ENCODE measurements at places on chromosomes 1 and 21.
A peak's percentile ranks its signal among the peaks of the same experiment; 100 is the strongest.

DNA sequence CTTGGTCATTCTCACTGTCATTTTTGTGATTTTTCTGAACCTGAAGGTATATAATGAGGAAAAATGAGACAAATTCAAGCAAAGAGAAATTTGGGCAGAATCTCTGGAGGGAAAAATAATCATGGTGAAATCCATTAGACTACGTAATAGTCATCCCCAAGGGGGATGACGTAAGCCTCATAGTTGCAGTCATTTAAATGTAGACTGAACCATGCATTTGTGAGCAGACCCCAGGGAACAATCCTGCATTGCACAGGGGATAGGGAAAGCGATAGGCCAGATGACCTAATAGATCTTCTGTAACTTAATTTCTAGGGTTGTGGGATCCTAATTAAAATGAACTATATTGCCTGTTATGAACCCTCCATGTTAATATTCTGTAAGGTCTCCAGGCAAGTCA lies 167.4 kb upstream of the C1orf21 start:
- no peak for DNase-seq

- DNase-seq, result no peak
Observed at GRCh38 chr1:99603699-99604560, 42.0 kb upstream of the PALMD start.

DNA sequence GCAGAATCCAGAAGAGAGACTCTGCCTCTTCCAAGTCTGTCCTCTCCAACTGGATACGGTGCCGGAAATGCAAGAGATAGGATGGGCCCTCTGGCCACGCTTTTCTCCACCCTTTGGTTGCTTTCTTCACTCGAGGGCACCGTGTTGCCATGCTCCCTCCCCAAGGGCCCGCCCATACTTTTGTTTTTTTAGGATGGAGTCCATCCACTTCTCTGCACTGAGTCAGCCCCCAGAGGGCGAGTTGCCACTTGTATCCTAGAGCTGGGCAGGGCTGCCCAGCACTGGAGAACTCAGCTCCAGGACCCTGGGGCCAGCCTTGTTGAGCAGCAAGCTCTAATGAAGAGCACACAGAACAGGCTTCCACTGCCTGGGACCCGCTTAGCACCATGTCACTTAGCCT lies 25.5 kb downstream of the IFNGR2 start:
- DNase-seq, result no peak

GRCh38 chr1:85407746-85408377 lies 57.1 kb downstream of the DDAH1 start:
- no peak for DNase-seq

GRCh38 chr1:174197088-174197487 lies 37.8 kb downstream of the RABGAP1L start:
- DNase-seq, result no peak

DNA sequence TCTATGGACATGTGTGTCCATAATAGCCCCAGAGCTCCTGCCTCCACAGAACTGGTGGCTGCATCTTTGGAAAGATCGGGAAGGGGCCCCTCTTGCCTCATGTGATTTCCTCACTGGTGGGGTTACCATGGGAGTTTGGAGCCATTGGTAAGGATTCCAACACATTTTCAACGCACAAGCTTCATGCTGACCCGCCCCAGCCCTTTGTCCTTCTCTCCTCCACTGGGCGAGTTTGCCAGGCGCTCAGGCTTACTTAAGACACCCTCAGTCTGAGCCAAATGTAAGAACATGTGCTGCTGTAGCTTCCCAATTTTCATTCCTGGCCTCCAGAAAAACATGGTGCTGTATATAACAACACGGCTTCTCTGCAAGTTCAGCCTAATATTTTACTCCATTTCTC lies 72.4 kb downstream of the ATP5PO start:
- no peak for DNase-seq

- DNase-seq, result no peak
Observed at GRCh38 chr1:65214340-65215027, 66.5 kb downstream of the AK4 start.

GRCh38 chr1:9110669-9111356 lies 18.1 kb downstream of the GPR157 start:
- no peak for DNase-seq

DNA sequence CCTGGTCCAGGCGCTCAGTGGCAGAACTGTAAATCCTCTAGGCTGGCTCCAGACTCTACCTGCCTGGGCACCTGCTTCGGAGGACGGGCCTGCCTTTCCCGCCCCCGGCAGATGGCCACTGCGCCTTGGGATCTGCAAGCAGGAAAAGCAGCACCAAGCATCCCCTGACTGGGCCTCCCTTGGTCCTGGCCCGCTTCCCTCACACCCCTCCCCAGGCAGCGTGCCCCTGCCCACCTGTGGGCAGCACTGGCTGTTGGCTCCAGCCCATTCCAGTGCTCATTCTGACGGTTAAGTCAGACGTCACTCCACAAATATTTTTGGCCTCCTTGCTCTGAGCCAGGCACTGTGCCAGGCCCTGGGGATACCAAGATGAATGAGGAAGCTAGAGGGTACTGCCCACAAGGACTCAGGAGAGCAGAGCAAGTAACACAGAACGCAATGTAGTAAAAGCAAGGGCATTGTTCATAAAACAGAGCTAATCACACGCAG lies 22.0 kb upstream of the BLACAT1 start:
- DNase-seq, result peak; percentile 67

GRCh38 chr1:157106813-157107189 lies 7.2 kb upstream of the ETV3L start:
- no peak for DNase-seq

DNA sequence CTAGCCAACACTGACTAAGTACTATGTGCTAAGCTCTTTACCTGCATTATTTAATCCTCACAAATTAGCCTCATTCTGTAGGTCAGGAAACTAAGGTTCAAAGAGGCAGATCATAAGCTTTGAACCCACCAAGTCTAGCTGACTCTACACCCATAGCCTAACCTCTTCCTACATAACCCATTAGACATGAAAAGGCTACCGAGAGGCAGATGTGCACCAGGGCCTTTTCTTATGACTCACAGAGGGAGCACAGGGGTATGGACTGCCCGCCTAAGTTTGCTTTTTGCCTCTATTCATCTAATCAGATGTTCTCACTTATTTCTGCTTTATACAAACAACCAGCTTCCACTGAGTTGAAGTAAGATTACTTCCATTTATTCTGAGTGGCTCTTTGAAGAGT lies 31.5 kb downstream of the LBR start:
- no peak for DNase-seq

DNA sequence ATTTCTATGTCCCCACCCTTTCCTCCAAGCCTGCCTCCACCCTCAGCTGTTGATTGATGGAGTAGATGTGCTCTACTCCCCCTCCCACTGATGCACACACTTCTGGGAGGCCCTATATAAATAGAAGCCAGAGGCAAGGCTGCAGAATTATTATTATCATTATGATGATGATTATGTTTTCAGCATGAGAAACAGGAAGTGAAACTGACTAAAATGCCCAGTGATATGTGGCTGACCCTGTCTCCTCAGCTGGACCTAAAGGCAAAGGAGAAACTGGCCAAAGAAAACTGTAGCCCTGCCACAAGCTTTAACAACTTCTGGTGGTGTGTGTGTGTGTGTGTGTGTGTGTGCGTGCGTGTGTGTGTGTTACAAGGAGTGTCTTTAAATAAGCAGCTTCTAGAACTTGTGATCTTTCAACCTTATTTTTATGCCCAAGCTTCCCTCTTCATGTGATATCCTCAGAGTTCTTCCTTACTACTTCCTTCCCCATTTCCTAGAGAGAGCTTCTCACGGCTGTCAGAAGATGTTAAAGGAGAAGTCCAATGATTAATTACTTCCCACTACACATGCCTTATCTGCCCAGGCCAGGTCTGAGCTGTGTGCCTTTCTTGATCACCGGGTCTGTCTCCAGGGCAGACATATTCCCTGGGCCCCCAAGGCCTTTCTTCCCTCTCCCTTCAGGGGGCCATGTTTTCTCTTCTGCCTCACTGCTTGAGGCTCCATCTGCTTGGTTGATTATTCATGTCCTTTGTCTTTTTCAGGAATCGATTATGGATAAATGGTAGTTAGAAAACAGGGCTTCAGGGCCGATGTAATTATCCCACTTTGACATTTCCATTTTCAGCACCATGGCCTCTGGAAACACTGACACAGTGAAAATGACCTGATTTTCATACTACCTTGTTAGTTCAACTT lies 11.6 kb upstream of the MAPKAPK2 start:
- no peak for DNase-seq

- no peak for DNase-seq
Observed at GRCh38 chr1:162552684-162553252, 8.8 kb upstream of the UAP1 start.

- DNase-seq, result no peak
Observed at GRCh38 chr1:248372394-248372793, 3.2 kb upstream of the OR2T6 start.

DNA sequence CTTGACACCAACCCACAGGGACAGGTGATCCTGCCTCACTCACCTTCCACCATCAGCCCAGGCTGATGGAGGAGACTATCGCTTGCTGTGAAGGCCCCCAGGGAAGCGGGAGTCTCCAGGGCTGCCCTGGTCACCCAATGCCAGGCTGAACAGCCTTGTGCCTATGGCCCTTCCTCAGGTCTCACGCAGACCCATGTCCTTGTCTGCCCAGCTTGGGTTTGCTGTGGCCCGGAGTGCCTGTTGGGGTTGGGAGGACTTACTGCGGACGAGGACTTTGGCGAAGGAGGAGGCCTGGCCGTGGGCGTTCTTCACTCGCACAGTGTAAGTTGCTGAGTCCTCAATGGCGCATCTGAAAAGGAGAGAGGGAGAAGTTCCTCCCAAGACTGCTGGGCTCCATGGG lies 14.3 kb downstream of the MYOM3 start:
- no peak for DNase-seq

DNA sequence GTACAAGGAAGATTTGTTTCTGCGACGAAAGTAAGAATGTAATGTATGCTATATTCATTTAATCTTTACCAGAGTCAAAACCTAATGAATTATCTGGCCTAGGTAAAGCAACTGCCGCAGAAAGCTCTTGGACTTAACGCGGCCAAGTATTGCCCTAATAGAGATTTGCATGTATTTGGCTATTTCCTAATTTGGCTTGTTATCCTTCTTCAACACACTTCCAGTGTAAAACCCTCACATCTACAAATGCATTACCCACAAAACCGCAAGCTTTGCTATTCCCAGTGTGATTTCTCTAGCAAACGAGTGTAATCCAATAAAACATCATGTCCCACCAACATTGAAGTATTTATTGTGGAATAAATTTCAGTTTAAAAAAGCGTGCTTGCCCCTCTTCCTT lies 123.8 kb upstream of the LMO4 start:
- no peak for DNase-seq

- no peak for DNase-seq
Observed at GRCh38 chr1:40795811-40796586, 12.4 kb downstream of the KCNQ4 start.

DNA sequence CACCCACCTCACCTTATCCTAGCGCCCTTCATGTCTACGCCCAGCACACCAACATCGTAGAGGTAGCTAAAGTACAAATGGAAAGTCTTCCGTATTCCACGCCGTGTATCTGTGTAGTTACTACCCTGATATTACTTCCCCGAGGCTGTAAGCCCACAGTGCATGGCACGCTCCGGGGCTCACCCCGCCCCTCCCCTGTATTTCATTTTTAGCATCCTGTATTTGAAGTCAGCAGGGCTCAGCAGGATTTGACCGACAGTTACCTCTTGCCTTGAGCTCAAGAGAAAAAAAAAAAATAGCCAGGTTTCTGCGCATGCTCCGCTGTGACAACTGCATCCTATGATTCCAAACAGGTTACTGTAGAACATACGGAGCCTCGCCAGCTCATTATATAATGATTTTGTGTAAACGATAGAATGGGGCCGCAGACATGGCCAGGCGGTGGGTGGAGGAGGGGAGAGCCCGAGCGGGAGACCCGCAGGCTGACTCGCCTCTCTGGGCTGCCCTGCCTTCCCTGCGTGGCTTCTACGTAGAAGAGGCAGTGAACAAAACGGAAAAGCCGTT lies 1.3 kb downstream of the ABCG1 start:
- peak; percentile 84 for DNase-seq

- no peak for DNase-seq
Observed at GRCh38 chr21:17461014-17461413, 51.8 kb upstream of the CXADR start.

DNA sequence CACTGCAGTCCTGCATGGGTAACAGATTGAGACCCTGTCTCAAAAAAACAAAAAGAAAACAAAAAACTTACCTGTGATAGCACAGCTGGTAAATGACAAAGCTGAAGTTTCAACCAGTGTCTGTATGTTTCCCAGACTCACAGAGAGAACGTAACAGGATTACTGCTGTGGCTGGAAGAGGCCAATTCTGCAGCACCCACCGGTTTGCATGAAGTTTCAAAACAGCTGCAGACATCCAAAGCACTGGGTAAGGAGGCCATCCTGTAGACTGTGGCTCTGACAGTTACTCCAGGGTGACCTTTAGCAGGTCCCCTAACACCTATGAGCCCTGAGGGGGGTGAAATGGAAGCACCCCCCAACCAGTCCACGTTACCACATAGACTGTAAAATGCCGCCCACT lies 7.5 kb downstream of the ID3 start:
- DNase-seq, result no peak

DNA sequence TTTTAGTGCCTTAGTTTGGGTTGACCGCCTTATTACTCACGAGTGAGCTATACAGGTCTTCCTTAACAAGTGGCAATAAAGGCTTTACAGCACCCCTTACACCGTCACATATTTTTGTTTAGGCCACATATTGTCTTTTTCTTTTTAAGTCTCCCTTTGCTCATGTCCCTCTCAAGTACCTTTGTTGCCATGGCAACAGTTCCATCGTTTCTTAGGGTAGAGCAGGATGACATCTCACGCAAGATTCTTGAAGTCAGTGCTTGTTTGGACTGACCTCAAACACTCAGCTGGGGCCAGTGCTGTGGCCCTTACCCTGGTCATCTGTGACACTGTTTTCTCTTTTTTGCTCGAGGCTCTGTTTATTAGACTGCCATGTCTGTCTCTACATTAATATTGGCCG lies 69.8 kb downstream of the PBX1 start:
- no peak for DNase-seq

DNA sequence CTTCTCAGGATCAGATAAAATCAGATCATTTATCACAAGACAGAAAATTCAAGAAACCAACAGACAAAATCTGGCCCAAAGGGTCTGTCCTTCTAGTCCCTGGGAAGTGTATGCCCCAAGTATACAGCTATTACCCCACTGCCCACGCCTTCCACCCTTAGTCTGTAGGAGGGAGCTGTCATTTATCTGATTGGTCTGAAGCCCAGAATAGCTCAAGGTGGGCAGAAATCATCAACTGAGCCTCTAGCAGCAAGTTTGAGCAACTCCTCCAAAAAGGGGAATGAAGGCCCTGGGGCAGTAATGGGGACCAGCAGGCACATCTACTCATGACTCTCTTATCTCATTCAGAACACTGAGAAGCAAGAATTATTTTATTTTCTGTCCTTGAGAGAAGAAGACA lies 126.9 kb downstream of the MATN1 start:
- DNase-seq, result no peak
